NCI-H1436 treated with DMSO at 0.1 percent for 48 hours (cell line): ENCODE measurements at places on chromosomes 16 and 17.
A peak's percentile ranks its signal among the peaks of the same experiment; 100 is the strongest.

DNA sequence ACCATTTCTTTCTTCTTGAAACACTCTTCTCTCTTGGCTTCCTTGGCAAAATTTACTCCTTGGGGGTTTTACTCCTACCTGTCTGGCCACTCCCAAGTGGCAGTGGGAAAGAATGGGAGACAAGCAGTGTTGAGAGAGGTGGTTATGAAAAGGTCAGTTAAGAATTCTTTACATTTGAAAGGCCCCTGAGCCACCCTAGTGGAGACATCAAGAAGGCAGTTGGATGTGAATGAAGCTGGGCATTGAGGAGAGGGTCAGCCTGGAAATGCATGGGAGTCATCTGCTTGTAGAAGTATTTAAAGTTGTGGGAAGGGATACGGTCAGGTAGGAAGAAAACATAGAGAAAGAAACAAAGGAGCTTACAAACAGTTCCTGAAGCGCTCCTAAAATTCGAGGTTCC is 42.3 kb upstream of the CCNF start:
- DNase-seq = no peak

- no peak for DNase-seq
Measured at GRCh38 chr16:14303182-14303618, 232.1 kb downstream of the MRTFB start.

DNA sequence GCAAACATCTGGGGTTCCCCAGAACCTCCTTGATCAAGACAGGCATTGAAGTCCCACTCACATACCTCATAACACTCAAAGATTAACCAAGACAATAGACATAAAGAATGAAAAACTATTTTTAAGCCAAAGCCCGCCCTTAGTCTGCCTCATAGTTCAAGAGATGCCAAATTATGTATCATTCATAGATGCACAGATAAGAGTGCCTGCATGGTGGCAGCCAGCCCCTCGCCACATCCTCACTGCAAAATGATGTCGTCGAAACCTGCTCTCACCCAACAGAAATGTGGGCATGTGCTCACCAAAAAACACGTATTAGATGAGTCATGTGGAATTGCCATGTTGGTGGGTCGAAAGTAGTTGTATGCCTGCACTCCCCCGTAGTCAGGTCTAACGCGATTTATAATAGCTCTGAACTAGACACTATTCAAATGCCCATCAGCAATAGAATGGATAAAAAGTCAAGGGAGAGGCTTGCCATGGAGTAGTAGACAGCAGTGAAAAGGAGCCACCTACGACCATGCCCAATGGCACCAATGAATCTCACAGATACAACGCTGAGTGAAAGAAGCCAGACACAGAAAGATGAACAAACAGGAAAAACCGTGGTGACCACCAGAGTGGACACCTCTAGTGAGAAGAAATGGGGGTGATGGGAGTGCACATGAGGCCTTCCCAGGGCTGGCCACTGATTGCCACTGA is 64.8 kb downstream of the C16orf95 start:
- DNase-seq = no peak

DNA sequence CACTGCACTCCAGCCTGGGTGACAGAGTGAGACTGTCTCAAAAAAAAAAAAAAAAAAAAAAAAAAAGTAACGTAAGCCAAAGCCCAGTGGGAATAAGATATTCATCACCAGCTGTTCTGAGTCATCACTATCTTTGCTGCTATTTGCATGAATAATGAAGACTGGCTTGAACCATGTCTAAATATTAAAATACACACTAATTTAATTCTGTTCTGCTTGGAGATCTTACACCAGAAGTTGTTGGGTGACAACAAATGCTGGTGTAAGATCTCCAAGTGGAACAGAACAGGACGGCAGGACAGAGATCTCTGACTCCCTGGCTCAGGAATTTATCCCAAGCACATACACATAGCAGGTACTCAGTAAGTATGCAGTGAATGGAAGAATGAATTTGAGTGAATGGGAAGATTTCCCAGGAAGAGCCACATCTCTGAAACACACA is 19.6 kb downstream of the DNAH17 start:
- DNase-seq = no peak

- DNase-seq = no peak
Measured at GRCh38 chr16:17847234-17847795, 376.6 kb upstream of the XYLT1 start.

GRCh38 chr16:66428682-66429251 is 1.7 kb downstream of the BEAN1 start:
- no peak for DNase-seq

DNA sequence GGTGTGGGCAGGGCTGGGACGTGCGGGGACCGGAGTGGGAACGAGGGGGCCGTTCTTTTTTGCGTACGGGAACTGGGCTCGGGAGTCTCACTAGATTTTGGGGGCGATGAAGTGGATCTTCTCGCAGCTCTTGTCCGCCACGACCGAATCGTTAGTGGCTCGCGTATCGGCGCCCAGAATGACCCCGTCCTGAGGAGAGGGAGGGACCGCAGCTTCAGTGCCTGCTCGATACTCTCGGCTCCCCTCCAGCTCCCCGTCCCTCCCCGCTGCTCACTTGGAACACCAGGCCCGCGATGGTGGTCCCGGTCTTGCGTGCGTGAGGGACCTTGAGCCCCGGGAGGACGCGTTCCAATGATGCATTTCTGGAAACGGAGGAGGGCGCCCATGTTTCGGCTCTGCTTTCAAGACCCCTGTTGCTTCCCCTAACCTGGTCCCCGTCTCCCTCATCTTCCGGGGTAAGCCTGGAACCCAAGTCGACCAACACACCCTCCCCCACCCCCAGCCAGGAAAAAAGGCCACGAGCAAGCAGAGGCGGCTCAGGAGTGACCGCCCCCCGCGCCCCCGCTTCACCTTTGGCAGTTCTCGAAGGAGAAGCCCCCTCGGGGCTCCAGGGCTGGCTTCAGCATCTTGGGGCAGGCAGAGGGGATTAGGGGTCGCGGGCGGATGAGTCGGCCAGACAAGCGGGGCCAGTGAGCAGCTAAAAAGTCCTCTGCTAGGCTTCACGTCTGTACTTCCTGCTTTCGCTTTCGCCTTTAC is at the start of gene PSMB10:
Gene PSMB10, minus strand, starts transcription at position 727 of the 756 bp plus-strand sequence. Its CDS starts 101 bp downstream, at position 626.
- no peak for DNase-seq

GRCh38 chr16:79429381-79430190 is 171.0 kb downstream of the MAF start:
- no peak for DNase-seq

- DNase-seq = no peak
Measured at GRCh38 chr16:53581784-53582183, 78.8 kb upstream of the AKTIP start.

DNA sequence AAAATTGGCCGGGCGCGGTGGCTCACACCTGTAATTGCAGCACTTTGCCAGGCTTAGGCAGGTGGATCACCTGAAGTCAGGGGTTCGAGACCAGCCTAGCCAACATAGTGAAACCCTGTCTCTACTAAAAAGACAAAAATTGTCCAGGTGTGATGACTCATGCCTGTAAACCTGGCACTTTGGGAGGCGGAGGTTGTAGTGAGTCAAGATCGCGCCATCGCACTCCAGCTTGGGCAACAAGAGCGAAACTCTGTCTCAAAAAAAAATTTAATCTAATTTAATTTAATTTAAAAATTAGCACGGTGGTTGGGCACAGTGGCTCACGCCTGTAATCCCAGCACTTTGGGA is 1.6 kb upstream of the HBQ1 start:
- DNase-seq = no peak

GRCh38 chr17:42773290-42774035 is at the start of gene VPS25:
VPS25 (plus strand) TSS chr17:42773449; CDS start chr17:42773476, 27 bp downstream.
- peak; percentile 31 for DNase-seq

GRCh38 chr17:35243561-35244340 is 879 bp downstream of the SLFN5 start:
- DNase-seq = no peak

GRCh38 chr16:18803569-18804462 is 2.5 kb upstream of the ARL6IP1 start:
- DNase-seq = no peak

- DNase-seq = no peak
Measured at GRCh38 chr17:42985225-42985624, 4.9 kb downstream of the RUNDC1 start.

DNA sequence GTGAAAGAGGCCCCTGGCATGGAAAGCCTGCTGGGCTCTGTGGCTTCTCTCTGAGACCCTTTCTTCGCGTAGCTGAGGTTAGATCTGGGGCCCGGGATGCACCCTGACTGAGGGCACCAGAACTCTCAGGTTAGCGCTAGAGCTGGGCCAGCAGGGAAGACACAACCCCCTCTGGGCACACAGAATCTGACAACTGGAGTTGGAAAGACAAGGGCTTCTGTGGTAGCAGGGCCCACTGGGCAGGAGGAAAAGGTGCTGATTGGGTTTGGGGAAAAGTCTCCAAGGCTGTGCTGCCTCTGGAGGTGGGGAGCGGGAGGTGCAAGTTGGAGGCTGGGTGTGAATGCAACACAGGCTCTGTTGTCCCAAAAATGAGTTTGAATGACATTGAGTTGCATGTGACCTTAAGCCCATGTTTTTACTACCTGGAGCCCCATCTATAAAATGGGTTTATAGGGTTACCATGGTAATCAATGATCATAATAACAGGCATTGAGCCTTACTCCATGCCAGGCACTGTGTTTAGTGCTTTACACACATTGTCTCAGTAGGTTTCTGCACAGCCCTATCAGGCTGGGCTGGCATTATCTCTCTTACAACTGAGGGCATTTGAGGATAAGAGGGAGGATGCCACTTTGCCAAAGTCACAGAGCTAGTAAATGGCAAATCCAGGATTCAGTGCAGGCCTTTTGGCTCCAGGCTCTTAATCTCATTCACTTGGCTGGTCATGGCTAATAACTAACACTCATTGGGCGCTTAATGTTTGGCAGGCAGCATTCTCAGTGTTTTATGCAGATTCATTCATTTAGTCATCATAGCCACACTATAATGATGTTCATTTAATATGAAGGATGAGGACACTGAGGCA is 9.5 kb upstream of the IGFBP4 start:
- DNase-seq = no peak

DNA sequence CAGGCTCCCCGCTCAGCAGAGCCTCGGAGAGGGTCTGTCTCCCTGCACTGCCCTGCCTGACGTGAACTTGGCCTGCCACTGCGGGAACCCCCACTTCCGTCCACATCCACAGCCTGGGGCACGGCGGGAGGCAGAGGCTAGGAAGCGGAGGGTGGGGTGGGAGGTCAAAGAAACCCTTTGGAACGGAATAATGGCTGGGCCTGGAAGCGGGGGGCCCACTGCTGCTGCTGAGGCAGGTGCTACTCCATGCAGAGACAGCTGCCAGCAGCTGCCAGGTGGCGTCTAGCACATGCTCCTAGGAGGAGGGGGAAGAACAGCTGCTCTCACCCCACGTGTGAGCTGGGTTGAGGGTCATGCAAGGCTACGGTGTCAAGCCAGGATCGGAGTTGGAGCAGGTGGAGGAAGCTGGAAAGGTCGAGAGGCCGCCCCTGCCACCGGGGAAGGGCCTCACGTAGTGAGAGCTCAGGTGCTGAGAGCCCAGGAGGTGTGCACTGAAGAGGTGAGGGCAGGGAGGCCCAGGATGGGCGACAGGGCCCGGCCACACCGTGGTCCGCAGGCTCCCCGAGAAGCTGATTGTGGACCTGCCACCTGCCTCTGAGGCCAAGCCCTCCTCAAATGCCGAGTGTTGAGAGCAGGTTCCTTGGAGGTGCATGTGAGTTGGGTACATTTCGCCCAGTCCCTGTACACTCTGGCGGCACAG is 9.8 kb downstream of the FSCN2 start:
- DNase-seq = no peak

GRCh38 chr16:59586331-59586730 is 852.2 kb upstream of the GOT2 start:
- no peak for DNase-seq

- DNase-seq = no peak
Measured at GRCh38 chr16:47990676-47991075, 165.1 kb downstream of the ABCC12 start.

DNA sequence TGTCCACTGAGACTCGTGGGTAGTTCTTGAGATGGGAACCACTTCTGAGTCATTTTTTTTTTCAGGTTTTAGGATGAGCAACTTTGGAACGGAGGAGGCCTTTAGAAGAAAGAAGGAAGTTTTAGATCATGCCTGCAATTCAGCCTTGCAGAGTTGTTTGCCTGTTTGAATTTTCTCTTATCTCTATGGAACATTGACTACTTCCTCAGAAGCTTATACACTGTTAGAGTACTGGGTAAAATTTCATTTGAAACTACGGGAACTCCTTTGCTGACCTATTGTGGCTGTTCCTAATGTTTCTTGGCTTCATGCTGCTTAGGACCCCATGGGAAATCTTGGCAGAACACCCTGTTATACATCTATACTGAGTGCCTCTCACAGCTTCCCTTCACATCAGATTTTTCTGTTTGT is 70.8 kb downstream of the MAP2K6 start:
- DNase-seq = no peak

DNA sequence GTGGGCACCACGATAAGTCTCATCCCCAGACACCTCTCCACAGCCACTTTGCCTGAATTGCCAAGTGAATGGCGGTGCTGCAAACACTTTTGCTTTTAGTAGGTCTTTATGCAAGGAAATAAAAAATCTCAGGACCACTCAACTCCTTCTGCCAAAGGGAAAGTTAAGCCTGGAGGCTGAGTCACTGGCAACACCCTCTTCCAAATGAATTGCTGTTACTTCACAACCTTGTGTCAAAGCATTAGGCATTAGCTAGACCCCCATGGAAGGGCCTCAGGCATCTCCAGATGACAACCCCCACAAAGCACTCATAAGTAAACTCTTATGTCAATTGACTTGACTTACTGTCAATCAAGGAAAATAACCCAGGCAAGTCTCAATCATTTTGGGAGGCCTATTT is 43.0 kb downstream of the RNF112 start:
- no peak for DNase-seq

DNA sequence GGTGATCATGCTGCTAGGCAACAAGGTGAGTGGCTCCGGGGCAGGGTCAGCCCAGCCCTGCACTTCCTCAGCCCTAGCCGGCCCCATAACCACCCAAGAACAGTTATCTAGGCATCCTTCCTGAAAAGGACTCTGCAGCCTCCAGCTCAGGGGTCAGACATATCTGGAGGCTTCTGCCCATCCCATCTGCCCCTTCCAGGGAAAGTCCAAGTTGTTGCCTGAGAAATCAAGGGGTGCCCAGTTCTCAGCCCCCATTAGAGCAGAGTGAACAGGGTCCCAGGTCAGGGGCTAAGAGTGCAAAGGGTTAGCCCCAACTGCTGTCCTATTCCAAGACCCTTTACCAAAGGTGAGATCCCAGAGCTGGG is 4.1 kb upstream of the NHERF1 start:
- DNase-seq = no peak

GRCh38 chr16:88700636-88701482 is 5.3 kb downstream of the RNF166 start:
- DNase-seq = no peak

GRCh38 chr16:1257561-1258224 is 1.8 kb downstream of the TPSD1 start:
- no peak for DNase-seq

- DNase-seq = no peak
Measured at GRCh38 chr17:50268026-50268425, 6.2 kb upstream of the TMEM92 start.

- no peak for DNase-seq
Measured at GRCh38 chr16:12646098-12646489, 157.6 kb downstream of the CPPED1 start.
